ENCODE measurements at places on chromosomes 7 and 10.

GRCh38 chr10:15719899-15720634, at the start of gene ITGA8:
TSS of gene ITGA8 (minus strand) at chr10:15719922. CDS start at chr10:15719771, 151 bp downstream.
- DNase-seq = no peak

DNA sequence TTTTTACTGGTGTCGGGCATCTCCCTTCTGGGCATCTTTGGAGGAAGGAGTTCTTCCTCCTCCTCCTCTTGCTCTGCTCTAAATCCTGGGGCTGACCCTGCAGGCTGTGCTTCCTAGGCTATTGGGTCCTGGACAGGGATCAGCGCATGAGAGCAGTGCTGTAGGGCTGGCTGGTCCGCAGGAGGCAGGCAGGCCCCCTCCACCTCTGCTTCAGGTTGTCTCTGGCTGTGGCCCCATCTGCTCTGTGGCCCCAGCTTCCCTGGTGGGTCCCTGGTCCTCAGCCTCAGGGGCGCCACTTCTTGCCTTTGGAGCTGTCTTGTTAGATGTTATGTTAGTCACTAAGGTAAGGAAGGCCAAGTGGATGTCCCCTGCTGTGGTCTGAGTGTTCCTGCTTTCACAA, 237.3 kb upstream of the PITRM1 start:
- no peak for DNase-seq

GRCh38 chr10:113705344-113705652, 25.6 kb downstream of the CASP7 start:
- no peak for DNase-seq

DNA sequence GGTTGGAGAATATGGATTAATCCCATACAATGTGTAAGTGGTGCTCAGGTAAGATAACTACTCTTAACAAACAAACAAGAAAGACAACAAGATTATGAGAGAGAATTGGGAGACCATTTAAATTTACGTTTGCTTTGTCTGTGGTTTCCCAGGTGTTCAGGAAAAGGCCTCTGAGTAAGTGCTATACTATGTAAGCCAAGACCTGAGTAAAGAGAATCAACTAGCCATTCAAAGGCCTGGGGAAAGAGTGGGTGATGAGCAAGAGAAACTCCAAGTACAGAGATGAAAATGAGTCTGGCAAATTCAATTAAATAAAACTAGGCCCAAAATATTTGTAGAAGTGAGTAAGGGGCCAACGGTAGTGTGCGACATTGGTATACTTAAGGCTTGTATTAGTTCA, 9.9 kb downstream of the CSTF2T start:
- peak; percentile 67 for DNase-seq

DNA sequence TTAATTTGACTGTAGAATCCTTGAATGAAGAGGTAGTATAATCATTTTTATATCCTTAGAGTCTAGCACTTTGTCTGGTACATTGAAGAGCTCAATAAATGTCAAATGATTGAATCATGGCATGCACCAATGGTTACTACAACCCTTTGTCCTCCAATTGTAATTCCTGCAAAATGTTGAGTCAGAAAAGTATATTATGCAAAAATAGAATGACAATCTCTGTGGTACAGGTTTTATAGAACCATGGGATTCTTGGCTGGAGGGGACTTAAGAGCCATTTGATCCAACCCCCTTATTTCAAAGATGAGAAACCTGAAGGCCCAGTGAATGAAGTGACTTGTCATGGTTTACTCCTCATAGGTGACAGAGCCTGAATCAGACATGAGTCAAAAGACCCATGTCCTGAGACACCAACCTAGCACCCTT, 30.9 kb upstream of the SMKR1 start:
- DNase-seq = peak; percentile 11

GRCh38 chr7:85392789-85393188, 205.9 kb upstream of the SEMA3D start:
- DNase-seq = no peak

- no peak for DNase-seq
These were observed 35.0 kb downstream of the GLRX3 start for GRCh38 chr10:130171196-130171595.

DNA sequence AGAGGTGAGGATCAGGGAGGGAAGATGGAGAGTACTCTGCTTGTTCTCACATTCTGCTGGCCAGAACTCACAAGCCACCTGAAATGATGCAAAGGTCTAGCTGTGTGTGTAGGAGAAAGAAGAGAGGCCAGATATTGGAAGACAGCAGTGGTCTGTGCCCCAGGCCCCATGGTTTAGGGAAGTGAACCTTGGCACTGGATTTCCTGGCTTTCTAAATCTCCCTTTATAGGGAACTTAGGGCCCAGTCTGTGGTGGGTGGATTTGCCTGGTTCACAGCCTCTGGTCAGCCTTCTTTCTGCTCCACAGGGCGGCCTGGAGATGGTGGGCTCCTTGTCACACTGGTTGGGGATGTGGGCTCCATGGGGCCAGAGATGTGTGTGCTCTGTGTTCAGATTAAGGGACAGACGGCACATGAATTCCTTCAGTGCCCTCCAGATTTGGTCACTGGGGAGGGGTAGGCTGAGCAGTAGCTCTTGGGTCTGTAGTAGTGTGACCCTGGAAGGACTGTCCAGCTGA, 9.5 kb upstream of the SH2D4B start:
- no peak for DNase-seq

DNA sequence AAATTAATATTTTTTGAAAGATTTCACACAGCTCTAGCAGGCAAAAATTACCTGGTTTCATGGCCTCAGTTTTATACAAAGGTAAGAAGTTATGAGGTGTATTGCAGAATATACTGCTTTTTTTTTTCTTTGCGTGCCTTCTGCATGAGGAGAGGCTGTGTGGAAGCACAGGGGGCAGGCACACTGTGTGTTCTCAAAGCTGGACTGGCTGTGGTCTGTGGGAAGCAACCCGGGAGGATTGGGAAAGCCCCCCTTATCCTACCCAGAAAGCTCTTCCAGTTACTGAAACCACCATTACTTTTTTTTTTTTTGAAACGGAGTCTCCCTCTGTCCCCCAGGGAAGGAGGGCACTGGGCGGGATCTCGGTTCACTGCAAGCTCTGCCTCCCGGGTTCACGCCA, 25.0 kb downstream of the ADARB2 start:
- DNase-seq = no peak

- no peak for DNase-seq
These were observed 31.5 kb downstream of the BICC1 start for GRCh38 chr10:58544135-58544534.

- no peak for DNase-seq
These were observed 38.4 kb downstream of the VSTM4 start for GRCh38 chr10:49076741-49077521.
